ENCODE measurements at places on chromosomes 12 and 14.

- DNase-seq = no peak
Observed at GRCh38 chr12:92675092-92675865, 27.5 kb upstream of the PLEKHG7 start.

DNA sequence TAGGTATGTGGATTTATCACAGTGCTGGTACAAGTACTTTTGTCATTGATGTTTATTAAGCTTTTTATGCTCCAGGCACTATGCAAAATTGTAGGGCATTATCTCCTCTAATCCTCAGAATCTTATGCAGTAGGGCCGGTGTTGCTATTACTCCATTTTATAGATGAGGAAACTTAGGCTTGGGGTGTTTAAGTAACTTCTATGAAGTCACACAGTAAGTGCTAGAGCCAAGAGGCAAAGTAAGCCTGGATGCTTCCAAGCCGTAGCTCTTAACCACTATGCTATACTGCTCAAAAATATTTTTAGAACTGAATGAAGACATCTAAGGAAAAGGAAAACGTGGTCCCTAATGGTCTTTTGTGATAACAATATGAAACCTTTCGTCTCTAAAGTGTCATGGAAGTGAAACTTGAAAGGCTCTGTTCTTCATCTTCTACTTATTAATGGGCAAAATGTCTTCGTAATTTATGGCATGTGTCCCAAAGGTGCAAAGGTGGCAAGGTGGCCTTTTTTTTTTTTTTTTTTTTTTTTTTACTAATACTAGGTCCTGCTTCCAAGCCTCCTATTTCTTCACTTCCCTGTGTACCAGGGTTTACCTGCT lies 85.2 kb downstream of the ETV6 start:
- DNase-seq = no peak

DNA sequence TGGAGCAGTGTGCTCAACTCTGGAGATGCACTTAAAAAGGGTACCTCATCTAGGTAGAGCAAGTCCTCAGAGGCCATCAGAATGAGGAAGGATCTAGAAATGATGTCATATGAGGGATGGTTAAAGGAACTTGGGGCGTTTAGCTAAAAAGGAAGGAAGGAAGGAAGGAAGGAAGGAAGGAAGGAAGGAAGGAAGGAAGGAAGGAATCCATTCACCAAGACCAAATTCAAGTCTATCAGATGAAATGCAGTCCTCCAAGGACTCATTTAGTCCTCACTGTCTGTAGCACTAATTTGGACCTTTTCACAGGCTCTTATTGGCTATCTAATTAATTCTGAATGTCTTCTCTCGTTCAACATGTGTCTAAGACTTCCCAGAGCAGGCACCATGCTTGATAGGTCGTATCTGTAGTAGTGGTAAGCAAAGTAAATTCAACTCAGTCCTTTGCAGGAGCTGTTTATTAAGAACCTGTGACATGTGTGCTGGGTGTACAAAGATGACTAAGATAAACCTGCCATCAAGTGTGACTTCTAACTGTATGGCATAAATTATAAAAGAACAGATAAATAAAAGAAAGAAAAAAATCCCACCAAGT lies 63.5 kb downstream of the LLPH start:
- DNase-seq = no peak

DNA sequence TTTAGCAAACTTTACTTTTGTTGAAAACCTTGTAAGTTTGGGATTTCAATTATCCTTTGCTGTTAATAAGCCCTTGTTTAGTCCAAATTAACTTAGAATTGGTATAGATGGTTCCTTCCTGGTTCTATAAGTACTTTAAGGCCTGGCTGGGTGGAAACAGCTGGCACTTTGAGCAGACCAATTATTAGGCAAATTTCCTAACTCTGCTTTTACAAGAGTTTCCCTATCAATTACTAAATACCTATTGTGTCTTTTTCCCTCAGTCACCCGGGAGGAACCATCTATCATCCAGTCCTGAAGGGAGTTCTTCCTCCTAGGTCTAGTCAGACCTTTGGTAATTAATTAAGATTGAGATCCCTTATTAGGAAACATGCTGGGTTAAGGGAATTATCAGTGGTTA lies 138.0 kb downstream of the SLC38A6 start:
- DNase-seq = no peak

DNA sequence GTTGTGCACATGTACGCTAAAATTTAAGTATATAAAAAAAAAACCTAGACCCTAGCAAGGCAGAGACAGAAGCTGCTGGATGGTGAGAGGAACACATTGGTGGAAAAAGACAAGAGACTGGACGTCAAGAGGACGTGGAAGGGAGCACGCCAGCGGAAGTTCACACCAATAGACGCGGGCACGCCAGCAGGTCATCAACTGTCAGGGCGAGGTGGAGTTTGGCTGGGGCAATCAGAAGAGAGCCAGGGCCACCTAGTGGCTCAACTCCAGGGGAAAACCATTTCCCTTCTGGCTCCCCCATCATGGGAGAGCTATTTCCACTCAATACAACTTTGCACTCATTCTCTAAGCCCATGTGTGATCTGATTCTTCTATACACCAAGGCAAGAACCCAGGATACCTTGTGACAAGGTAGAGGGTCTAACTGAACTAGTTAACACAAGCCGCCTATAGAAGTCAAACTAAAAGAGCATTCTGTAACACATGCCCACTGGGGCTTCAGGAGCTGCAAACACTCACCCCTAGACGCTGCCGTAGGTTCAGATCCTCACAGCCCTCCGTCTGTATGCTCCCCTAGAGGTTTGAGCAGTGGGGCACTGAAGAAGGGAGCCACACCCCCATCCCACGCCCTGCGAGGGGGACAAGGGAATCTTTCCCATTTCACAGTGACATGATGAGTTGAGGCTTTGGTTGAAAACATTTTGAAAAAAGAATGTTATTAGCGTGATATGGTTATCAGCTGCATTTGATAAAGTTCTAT lies 702.7 kb downstream of the TMTC2 start:
- DNase-seq = no peak

DNA sequence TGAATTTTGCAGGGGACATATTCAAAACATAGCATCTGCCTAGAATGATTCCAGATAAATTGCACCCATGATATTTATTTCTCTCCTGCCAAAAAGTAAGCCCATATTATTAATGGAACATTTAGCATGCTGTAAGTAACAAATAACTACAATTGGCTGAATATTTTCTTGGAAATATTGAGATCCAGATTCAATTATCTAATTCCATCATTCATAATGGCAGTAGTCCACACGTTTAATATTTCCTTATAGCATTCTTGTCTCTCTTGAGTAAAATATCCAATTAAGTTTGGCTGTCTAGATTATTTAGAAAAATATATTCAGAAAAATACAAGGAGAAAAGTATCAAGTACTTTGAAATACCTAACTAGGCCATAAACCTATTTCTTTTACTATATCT lies 157.5 kb downstream of the FLRT2 start:
- DNase-seq = no peak

GRCh38 chr12:104653730-104654664 lies 197.2 kb downstream of the CHST11 start:
- no peak for DNase-seq

GRCh38 chr12:93857991-93858447 lies 180.8 kb downstream of the CRADD start:
- DNase-seq = no peak

GRCh38 chr12:59173695-59174094 lies 253.4 kb upstream of the LRIG3 start:
- DNase-seq = no peak

DNA sequence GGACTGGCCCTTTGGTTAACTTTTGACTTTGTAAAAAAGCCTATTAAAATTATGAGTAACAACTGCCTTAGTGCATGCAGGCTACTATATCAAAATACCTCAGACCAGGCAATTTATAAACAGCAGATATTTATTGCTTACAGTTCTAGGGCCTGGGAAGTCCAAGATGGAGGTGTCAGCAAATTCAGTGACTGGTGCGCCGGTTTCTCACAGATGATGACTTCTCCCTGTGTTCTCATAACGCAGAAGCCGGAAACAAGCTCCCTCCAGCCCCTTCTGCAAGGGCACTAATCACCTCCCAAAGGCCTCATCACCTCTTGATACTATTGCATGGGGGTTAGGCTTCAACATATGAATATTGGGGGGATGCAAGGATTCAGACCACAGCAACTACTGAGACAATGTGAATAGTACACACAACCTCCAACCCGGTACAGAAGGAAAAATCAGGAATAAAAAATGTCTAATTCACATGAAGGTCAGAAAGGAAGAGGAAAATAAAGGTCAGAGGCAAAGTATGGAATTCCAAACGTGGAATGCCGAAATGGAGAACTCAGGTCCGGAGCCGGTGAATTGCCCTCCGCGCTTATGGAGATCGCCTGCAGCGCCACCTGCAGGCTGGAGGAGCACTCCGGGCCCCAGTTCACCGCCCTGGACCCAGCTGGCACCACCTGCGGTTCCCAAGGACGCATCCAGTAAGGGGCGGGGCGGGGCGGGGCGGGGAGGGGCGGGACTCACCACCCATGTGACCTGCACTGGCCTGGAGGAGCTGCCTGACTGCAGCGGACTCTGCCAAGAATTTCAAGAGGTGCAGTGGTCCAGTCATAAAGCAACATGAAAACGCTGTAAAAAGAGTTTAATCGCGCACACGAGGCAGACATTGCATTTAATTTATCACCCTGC lies 203.4 kb downstream of the KIF26A start:
- DNase-seq = peak; percentile 53

DNA sequence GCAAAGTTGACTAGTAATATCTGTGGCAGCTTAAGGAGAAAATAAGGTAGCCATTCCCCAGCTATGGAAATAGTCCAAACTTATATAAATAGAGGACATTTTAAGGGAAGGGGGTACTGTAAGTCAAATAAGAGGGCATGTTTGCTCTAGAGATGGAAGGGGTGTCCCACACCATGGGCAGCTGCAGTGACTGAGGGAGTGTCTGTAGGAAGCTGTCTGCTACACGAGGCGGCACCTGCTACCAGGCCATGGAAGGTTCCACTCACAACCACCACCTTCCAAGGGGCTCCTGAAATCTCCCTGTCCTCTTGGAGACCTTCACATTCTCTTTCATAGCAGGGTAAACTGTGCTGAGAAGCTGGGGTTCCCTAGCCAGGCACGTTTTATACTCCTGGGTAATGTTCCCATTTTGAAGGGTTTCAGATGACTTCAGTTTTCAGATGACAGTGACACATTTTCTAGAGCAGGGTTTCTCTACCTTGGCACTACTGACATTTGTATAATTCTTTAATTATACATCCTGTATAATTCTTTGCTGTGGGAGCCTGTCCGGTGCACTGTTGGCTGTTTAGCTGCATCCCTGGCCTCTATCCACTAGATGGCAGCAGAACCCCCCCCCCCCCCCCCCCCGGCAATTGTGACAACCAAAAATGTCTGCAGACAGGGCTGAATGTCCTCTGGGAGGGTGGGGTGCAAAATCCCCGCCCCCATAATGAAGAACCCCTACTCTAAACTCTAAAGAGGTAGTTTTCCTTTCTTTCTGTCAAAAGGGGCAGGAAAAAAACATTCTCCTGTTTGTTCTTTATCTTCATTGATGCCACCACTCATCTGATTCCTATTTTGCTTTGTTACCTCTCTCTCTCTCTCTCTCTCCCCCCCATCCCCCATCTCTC lies 11.6 kb upstream of the SMCO2 start:
- no peak for DNase-seq

- DNase-seq = peak; percentile 12
Observed at GRCh38 chr12:2586156-2587038, 208.4 kb upstream of the FKBP4 start.

DNA sequence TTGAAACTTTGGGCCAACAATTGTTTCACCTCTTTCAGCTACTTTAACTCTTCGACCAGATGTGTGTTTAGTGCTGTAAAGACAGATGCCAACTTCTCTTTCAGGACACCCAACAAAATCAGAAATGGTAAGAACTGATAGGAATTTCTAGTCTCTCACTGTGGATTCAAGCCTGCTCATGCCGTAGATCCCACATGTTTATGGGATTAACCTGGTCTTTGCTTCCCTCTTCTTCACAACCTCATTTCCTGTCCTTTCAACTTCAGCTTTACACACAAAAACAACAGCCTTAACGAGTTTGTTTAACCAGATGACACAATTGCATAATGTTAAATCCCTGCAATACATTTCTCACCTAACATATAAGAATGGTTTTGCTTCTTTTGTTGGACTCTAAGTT lies 1031.9 kb upstream of the LRFN5 start:
- no peak for DNase-seq

DNA sequence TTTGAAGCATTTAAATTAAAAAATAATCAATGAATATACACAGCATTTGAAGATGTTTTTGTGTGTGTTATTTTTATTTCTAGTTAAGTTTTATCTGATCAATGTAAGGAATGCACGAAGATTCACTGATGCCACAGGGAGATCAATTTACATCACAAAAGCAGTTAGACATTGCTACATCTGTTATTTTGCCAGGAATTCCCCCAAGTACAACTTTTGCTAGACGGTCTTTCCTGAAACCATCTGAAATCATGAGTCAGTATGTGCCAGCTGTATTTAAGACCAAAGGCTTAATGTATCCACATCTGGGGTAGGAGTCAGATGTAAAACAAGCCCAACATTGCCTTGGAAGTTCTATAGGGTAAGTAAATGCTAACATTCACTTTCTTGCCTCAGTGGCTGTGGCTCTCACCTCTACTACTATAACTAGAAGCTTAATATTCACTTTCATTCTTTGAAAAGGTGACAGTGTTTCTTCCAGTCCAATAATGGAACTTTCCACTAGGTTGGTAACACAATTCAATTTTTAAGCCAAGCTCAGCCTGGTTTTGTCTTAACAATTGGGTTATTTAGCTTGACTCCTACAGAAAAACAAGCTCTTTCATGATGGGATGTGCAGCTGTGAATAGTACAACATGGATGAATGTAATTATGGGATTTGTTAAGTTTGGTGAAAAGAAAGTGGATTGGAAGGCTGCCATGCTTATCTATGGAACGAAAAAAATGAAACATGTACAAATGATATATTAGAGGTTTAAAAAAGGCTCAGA lies 385.4 kb upstream of the TMEM132C start:
- DNase-seq = no peak

DNA sequence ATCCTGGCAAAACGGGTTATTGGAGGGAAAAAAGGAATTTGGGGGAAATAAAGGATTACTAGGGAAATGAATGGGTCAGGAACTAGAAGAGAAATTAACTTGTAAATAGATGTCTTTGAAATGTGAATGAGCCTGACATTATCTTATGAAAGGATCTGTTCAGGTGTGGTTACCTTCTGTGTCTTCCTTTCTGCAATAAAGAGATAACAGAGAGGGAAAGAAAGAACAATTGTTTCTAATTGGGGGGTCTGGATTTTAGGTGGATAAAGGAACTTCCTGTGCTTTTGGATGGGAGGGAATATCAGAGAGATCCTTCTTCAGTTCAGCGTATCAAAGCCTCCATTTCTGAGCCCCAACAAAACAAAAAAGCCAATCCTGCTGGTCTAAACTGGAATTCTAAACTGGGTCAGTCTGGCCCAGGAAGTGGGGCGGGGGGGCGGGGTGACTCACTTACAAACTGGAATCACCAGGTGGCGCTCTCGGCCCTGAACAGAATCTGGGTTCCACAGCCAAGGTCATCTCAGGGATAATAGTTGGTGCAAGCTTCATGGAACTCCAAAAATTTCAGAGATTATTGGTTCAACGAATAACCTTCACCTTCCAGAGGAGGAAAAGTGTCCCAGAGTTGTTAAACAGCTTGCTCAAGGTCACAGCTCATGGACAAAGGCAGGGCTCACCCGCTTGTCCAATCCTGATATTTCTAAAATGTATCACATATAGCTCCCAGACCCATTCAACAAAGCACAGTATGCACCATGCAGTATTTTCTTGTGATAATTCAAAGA lies 15.2 kb upstream of the PEBP1 start:
- DNase-seq = peak; percentile 87
